ENCODE measurements at places on chromosomes 16 and 17. TPM values are rescaled to one million over a fixed set of nuclear protein-coding genes. Genes with fewer than 3 reads are reported as not detected.
A peak's percentile ranks its signal among the peaks of the same experiment; 100 is the strongest.

- no peak for DNase-seq
Measured at GRCh38 chr17:80437532-80437931, 22.6 kb downstream of the ENDOV start.

GRCh38 chr16:75256059-75256571, 4.7 kb upstream of the BCAR1 start:
- no peak for DNase-seq

The SULT1A2 gene
- 1.0 TPM for total RNA-seq

GRCh38 chr17:65529040-65529633, 32.3 kb downstream of the AXIN2 start:
- DNase-seq = no peak

- no peak for DNase-seq
Measured at GRCh38 chr16:48206594-48207242, 37.4 kb upstream of the LONP2 start.

DNA sequence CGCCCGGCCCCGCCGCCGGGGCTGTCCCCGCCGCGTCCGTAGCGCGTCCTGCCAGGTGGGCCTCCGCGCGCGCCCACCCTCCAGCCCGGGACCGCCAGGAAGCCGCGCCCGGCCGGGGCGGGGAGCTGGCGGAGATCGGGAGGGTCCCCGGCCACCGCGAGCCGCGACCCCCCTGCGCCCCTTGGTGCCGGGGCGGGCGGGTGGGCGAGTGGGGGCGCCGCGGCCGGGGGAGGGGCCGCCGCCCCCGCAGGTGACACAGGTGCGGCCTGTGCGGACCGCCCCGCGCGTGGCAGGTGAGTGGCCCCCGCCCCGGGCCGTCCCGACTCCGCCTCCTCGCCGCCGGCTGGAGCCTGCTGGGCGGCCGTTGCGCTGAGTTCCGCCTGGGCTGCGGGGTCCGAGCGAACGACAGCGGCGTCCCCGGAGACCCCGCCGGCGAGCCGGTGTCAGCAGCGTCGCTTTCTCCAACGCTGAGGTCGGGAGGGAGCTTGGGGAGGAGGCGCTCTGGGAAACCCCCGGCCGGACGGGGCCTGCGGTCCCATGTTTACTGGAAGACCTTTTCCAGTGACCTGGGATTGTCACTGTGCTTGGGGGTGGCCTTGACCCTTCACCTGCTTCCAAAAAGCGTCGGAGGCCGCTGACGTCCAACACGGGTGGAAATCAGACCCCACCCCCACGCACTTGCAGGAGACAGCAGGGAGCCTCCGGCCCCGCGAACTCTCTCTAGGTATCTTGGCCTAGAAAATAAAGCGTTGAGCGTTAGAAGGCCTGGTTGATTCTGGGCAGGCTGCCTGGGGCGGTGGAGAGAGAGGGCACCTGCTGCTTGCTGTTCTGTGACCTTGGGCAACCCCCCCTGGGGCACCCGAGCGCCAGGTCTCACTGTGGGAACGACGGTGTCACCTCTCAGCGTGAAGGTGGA, 542 bp downstream of the KLHL36 start:
- no peak for DNase-seq

The NLK gene
- total RNA-seq = 28.9 TPM

DNA sequence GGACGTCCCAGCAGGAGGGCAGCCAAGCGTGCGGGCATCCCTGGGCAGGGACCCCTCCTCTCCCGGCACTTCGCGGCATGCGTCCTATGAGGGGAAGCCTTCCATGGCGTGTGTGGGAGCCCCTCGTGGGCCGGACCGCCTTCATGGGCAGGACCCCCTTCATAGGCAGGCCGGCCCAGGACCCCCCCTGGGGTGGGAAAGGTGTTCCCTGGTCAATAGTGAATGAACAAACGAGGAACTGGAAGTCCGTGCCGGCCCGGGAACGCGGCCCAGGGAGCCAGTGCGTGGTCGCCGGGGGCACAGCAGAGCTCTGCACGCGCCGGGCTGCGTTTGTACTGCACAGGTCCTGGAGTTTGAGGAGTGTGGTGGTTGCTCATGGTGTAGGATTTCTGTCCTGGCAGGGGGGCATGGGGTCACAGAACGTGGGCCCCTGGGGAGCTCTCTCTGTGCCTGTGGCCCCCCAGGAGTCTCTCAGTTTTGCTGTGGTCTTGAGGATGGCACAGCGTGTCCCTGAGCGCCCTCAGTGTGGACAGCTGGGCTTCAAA, 13.9 kb downstream of the BAIAP2 start:
- no peak for DNase-seq

- peak; percentile 29 for DNase-seq
Measured at GRCh38 chr17:1137465-1137894, 42.3 kb downstream of the ABR start.

The ADAD2 gene
- not detected for total RNA-seq

The MT1H gene
- total RNA-seq = not detected

GRCh38 chr17:53896047-53896446, 73.3 kb downstream of the KIF2B start:
- DNase-seq = peak; percentile 4

- DNase-seq = no peak
Measured at GRCh38 chr17:49528966-49529365, 33.9 kb downstream of the NGFR start.

All from HT1080 (cell line).